ENCODE measurements at places on chromosomes 2 and 18. TPM values are rescaled to one million over a fixed set of nuclear protein-coding genes. Genes with fewer than 3 reads are reported as not detected.

DNA sequence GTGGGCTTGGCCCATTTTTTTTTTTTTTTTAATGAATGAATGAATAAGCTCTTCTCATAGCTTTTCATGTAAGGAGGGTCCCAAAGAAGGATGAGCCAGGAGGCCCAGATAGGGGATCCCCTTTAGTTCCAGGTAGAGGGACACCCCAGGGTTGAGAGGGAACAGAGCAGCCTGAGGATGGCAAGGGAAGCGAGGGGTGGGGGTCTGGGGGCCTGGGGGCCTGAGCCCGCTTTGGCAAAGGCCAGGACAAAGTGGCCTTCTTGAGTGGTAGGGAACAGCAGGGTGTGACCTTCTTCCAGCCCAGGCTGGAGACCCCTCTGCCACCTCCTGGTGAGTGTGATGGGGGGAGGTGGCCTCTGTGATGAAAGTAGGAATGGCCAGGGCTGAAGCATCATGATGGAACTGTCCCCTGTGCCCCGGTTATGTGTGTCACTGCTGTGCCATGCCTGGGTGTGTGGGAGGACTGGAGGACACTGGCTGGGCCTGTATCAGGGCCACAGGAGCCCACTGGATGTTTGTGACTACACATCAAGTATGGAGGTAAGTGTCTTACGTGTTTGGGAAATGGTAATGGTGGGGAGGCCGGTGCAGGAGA is 263.5 kb upstream of the HDAC4 start:
- peaks cover 4% of the 10 kb centered on the region for H3K4me1 ChIP-seq
- no peak overlapping the region for H3K27ac ChIP-seq
- DNase-seq: no peak
- H3K27me3 ChIP-seq: peaks cover 78% of the 10 kb centered on the region

DNA sequence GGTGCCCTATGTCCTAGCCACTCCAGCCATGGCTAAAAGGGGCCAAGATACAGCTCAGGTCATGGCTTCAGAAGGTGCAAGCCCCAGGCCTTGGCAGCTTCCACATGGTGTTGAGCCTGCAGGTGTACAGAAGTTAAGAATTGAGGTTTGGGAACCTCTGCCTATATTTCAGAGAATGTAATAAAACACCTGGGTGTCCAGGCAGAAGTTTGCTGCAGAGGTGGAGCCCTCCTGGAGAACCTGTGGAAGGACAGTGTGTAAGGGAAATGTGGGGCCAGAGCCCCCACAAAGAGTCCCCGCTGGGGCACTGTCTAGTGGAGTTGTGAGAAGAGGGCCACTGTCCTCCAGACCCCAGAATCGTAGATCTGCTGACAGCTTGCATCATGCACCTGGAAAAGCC is 74.1 kb downstream of the SMIM21 start:
- no peak overlapping the region for H3K4me3 ChIP-seq
- no peaks in the 10 kb centered on the region for H3K36me3 ChIP-seq
- no peak for DNase-seq
- no peak overlapping the region for H3K27ac ChIP-seq

GRCh38 chr2:142286618-142287017 is 155.8 kb upstream of the LRP1B start:
- H3K27ac ChIP-seq: no peak overlapping the region
- no peaks in the 10 kb centered on the region for H3K27me3 ChIP-seq
- DNase-seq: no peak

- H3K27me3 ChIP-seq: peaks cover 25% of the 10 kb centered on the region
- H3K36me3 ChIP-seq: no peaks in the 10 kb centered on the region
- no peak overlapping the region for H3K27ac ChIP-seq
- H3K4me1 ChIP-seq: no peaks in the 10 kb centered on the region
- no peak overlapping the region for H3K4me3 ChIP-seq
Observed at GRCh38 chr2:105647731-105648130, 97.0 kb upstream of the NCK2 start.

Gene ANKRD36C
- 6.8 TPM for total RNA-seq

Measured in left ventricle myocardium inferior (tissue), 1 donor.